ENCODE measurements at places on chromosomes 7 and 10.
A peak's percentile ranks its signal among the peaks of the same experiment; 100 is the strongest.

GRCh38 chr7:99453105-99453504 is 12.9 kb downstream of the ATP5MF start:
- no peak for DNase-seq

- DNase-seq = no peak
These were observed 2.5 kb upstream of the TWIST1 start for GRCh38 chr7:19119870-19120486.

DNA sequence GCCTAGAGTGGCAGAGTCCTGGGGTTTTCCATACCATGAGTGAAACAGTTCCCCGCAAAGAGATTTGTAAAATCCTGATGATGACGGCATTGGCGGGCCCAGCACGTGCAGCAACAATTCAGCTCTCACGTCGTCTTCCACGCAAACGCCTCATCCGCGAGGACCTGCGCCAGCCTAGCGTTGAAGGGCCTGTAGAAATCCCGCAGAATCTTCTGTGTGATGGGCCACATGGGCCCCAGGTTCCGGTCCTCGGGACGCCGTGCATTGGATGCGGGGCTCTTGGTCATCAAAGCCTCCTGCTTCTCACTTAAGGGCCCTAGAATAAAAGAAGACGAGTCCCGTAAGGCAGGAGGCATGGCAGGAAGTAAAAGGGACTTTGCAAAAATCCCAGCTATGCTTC is 83.4 kb downstream of the CHST15 start:
- no peak for DNase-seq

GRCh38 chr7:17234030-17234397 is 64.4 kb upstream of the AHR start:
- DNase-seq = peak; percentile 1

DNA sequence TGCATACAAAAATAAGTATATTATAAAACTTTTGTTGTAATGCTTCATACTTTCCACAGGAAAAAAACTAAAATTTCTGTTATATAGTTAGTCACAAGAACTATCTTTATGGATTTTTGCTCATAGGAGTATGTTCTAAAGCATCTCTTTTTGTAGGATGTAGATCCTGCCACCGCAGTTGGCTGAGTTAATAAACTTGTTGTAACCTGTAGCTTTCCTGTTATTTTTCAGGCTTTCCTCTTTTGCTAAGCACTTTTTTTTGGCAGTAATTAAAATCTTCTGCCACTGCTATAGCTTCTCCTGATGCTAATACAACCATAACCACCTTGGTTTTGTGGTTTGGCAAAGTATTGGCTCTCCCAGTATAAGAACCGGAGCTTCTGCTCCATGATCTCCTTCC is 60.3 kb downstream of the WNT2 start:
- DNase-seq = no peak

GRCh38 chr7:146982482-146982881 is 865.9 kb downstream of the CNTNAP2 start:
- no peak for DNase-seq

GRCh38 chr7:136640977-136641376 is 227.5 kb upstream of the CHRM2 start:
- no peak for DNase-seq

- DNase-seq = no peak
These were observed 25.1 kb downstream of the TBXAS1 start for GRCh38 chr7:139854124-139854511.

- no peak for DNase-seq
These were observed 539.4 kb downstream of the PARD3 start for GRCh38 chr10:34275626-34276130.

DNA sequence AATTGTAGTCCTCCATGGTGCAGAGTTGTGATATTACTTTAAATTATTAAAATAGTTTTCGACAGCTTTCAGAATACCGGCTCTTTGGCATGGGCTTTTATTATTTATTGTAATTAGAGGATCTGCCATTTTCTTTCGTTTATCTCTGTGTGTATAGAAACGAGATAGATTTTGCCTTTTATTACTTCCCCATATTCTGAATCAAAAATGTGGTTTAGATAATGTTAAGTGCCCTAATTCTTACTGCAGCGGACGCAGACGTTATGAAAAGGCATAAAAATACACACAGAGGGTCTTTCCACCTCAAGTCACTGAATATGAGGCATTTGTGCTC is 1.9 kb upstream of the ARID5B start:
- no peak for DNase-seq
